ENCODE measurements at places on chromosomes 12 and 14.

GRCh38 chr12:130401703-130402102 is 64.0 kb downstream of the PIWIL1 start:
- no peak for DNase-seq

DNA sequence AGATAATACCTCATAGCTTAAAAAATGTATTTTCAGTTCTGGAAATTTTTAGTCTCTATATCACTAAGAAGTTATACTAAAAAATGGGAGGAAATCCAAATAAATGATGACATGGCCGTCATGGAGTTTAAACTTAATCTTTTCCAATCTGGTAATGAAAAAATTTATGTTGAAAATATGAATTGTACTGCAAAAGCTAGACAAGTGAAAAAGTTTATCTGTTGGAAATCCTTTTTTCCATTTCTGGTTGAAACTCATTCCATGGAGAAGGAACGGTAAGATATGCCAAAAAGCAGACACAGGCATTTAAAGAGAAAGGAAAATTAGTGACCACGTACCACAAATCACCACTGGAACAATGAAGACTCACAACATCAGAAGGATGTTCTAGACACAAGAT is 314.2 kb upstream of the PRICKLE1 start:
- no peak for DNase-seq

DNA sequence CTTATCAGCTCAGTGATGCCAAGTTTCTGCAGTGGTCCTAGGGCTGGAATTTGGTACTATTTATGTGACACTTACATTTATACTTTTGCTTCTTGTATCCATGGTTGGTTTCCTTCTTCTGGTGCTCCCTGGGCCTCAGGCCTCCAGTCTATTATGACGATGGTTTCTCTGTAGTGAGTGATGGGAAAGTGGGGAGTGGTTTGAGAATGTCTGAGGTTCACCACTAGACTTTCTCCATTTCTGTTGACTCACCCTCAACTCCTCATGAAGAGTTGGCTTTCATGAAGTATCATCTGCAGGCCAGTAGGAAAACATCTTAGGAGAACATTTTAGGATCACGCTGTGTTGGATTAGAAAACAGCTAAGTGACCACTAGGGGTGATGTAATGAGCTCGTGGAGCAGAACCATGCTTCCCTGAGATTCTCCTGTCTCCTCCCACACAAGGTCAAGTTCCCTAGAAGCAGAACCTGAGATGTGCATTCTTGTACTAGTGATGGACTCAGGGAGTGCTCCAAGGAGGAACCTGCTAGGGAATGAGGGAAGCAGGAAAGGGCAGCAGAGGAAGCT is 32.1 kb downstream of the RPH3A start:
- DNase-seq: no peak

DNA sequence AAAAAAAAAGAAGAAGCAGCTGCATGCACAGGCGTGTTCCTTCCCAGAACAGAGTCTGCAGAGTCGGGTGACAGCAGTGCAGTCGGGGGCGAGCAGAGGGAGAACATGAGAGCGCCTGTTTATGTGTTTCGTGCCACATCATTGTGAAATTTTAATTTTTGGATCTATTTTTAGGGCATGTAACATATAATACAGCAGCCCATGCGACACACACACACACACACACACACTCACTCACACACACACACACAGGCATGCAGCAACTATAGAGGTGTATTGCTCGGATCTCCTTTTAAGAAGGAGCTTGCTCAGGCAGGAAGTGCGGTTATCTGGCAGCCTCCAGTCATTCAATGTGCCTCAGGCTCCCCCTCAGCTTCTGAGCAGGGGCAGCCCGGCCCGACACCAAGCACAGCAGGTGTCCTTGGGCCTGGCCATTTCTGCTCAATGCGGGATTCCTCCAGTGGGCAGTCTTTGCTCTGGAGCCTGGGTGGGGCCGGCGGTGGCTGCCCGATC is 71.8 kb downstream of the ZNF664 start:
- no peak for DNase-seq

- DNase-seq: no peak
Measured at GRCh38 chr14:37544407-37544806, 50.6 kb downstream of the FOXA1 start.

DNA sequence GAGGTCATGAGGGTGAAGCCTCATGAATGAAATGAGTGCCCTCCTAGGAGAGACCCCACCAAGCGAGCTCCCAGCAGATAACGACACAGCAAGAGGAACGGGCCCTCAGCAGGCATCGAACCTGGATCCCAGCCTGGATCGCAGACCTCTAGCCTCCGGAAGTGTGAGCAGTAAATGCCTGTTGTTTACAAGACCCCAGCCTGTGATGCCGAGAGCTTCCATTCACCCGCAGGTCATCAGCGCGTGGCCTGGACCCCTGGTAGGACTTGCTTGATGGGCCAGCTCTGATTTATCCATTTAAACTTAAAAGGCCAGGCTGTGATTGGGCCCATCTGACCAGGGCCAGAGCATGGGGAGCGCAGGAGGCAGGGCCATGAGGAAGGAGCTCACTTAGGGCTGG is 7.0 kb downstream of the TMEM179 start:
- no peak for DNase-seq

All from mesenteric fat pad (tissue), 1 donor.